ENCODE measurements at places on chromosomes 3 and 15. TPM values are rescaled to one million over a fixed set of nuclear protein-coding genes. Genes with fewer than 3 reads are reported as not detected.

DNA sequence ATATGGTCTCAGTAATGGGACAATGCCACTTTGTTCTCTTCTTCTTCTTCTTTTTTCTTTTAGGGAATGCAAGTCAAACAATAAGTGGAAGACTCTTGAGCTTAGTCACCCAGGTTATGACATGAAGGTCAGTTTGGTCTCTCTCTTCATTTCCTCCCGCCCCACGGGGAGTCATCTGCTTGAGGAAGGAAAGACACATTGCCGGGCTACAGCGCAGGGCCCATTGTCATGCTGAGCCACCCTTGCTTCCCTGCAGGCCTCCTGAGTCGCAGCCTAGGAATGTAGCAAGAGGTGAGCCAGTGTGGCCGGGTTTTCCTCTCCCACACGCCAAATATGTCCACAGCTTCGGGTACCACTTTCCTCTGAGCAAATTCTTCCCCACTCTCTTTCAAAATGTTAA is 47.6 kb downstream of the RAP2B start:
- H3K27ac ChIP-seq = no peak overlapping the region
- peaks cover 15% of the 10 kb centered on the region for H3K4me1 ChIP-seq
- DNase-seq = no peak
- no peak overlapping the region for H3K4me3 ChIP-seq
- no peaks in the 10 kb centered on the region for H3K36me3 ChIP-seq
- no peaks in the 10 kb centered on the region for H3K27me3 ChIP-seq

GRCh38 chr15:84764989-84765388 is 16.6 kb downstream of the ZNF592 start:
- no peak overlapping the region for H3K4me3 ChIP-seq
- no peak overlapping the region for H3K27ac ChIP-seq
- peaks cover 7% of the 10 kb centered on the region for H3K36me3 ChIP-seq

DNA sequence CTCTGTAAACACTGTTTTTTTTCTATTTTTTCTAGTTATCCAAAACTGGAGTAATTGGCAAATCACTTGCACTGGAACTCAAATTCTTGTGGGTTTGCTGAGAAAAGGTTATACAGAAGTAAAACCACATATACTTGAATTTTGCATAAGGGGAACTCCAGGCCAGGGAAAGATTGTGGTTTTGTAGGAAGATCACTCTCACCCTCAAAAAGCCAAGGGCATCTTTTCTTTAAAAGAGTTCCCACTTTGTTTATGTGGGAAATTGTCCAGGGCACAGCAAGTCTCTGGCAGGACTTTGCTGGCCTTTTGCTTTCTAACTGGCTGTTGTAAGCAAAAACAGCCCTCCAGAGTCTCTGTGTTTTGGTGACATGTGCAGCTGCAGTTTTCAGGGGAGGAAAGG is 340.3 kb upstream of the RBMS3 start:
- H3K27me3 ChIP-seq = no peaks in the 10 kb centered on the region
- no peak for DNase-seq
- H3K4me3 ChIP-seq = no peak overlapping the region
- H3K36me3 ChIP-seq = no peaks in the 10 kb centered on the region
- H3K27ac ChIP-seq = no peak overlapping the region

DNA sequence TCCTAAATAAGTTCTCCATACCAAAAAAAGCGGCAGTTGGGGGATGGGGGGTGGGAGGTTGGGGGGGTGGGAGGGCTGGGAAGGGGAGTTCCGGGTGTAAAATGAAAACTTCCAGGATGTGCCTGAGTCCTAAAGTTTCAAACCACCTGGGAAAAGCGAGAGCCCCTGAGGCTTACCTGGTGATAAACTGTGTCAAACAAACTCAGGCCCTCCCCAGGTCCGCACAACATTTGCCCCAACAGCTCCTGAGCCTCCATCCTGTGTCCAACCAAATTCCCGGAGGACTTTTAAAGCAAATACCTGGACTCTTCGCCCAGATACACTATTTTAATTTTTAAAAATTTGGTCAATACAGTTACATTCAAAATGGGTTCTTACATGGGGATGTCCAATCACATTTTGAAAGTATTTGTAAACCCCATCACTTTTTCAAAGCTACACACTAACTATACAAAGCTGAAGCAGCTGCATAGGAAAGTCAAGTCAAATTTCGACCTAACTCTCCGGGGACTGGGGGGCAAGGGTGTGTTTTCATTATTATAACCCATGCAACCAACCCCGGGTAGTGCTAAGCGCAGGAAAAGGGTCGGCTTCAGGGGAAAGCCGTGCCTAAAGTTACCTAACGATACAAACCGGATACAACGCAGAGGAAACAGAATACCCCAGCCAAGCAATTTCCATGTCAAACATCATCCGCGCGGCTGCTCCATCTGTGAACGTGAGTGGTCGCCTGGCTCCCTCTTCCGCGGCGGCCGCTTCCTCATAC is 685 bp upstream of the FOXB1 start:
- no peak for DNase-seq
- H3K4me1 ChIP-seq = peaks cover 28% of the 10 kb centered on the region
- H3K27me3 ChIP-seq = peaks cover 79% of the 10 kb centered on the region
- no peak overlapping the region for H3K27ac ChIP-seq

DNA sequence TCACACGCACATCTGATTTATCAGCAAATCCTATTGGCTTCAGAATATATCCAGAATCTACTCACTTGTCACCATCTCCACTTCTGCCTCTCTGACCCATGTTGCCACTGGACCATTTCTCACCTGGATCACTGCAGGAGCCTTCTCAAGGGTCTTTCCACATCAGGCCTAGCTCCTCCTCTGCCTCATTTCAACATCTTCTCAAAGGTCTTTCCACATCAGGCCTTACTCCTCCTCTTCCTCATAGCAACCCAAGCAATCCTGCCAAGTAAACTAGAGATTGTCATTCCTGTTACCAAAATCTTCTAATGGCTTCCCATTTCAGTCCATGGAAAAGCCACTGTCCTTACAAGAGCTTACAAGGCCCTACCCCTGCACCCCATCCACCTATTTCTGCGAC is 18.0 kb upstream of the DUT start:
- H3K27ac ChIP-seq = no peak overlapping the region
- no peak for DNase-seq
- H3K4me1 ChIP-seq = no peaks in the 10 kb centered on the region
- H3K27me3 ChIP-seq = no peaks in the 10 kb centered on the region
- no peaks in the 10 kb centered on the region for H3K36me3 ChIP-seq
- no peak overlapping the region for H3K4me3 ChIP-seq

GRCh38 chr3:184486614-184487013 is 75.0 kb upstream of the EPHB3 start:
- H3K27ac ChIP-seq = no peak overlapping the region
- no peaks in the 10 kb centered on the region for H3K27me3 ChIP-seq
- no peaks in the 10 kb centered on the region for H3K4me1 ChIP-seq
- H3K4me3 ChIP-seq = no peak overlapping the region

DNA sequence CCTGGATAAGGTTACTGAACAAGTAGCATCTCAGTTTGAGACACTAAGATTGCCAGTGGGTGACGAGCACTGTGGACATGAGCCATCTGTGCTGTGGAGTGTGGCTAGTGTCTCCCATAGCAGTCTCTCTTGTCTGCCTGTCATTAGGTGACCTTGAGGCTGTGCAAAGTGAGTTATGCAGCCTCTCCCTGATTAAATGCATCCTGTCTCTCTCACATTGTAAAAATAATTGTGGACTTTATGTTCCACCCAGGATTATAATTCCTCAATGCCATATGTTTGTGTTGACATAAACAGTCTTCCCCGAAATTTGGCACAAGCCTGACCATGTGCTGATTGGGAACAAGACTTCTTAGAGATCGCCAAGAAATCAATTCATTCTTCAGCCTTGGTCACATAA is 168.9 kb downstream of the MYRIP start:
- H3K4me1 ChIP-seq = no peaks in the 10 kb centered on the region
- DNase-seq = no peak
- H3K27ac ChIP-seq = no peak overlapping the region
- H3K4me3 ChIP-seq = no peak overlapping the region

GRCh38 chr3:53493963-53494791 is at the start of gene CACNA1D:
Gene CACNA1D, plus strand, starts transcription at chr3:53494611. Its CDS starts 556 bp downstream, at chr3:53495167.
- H3K36me3 ChIP-seq = no peaks in the 10 kb centered on the region
- no peak within 1 kb of the TSS for H3K4me3 ChIP-seq
- peaks cover 39% of the 10 kb centered on the region for H3K27me3 ChIP-seq
- no peaks in the 10 kb centered on the region for H3K4me1 ChIP-seq
- no peak within 1 kb of the TSS for H3K27ac ChIP-seq

DNA sequence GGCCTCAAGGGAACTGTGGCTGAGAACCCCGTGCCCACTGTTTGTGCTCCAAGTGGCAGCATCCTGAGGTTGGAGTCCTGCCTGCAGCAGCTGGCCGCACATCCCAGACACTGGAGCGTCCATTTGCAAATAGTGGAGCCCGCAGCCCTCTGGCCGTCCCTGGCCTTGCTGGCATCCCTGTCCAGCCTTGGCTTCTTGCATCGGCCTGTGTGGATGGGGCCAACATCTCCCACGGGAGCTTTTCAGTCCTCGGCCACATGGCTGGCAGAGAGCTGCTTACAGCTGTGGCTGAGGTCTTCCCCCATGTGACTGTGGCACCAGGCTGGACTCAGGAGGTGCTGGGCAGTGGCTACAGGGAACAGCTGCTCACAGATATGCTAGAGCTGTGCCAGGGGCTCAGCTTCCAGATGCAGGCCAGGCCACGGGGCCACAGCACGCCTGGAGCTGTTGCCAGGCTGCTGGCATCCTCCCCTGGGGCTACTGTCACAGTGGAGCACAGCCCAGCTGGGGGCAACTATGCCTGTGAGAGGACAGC is 71.2 kb downstream of the FAM43A start:
- peaks cover 25% of the 10 kb centered on the region for H3K27me3 ChIP-seq
- no peak overlapping the region for H3K4me3 ChIP-seq
- no peaks in the 10 kb centered on the region for H3K36me3 ChIP-seq
- no peak overlapping the region for H3K27ac ChIP-seq
- H3K4me1 ChIP-seq = no peaks in the 10 kb centered on the region

- no peak for DNase-seq
- H3K4me3 ChIP-seq = no peak overlapping the region
- no peaks in the 10 kb centered on the region for H3K4me1 ChIP-seq
- H3K27me3 ChIP-seq = peaks cover 47% of the 10 kb centered on the region
- no peaks in the 10 kb centered on the region for H3K36me3 ChIP-seq
- no peak overlapping the region for H3K27ac ChIP-seq
Observed at GRCh38 chr15:42085721-42086120, 8.6 kb downstream of the PLA2G4D start.

GRCh38 chr3:62586356-62586755 is 213.0 kb upstream of the FEZF2 start:
- no peaks in the 10 kb centered on the region for H3K36me3 ChIP-seq
- no peaks in the 10 kb centered on the region for H3K27me3 ChIP-seq
- no peak overlapping the region for H3K4me3 ChIP-seq
- H3K4me1 ChIP-seq = no peaks in the 10 kb centered on the region
- no peak overlapping the region for H3K27ac ChIP-seq

- H3K4me1 ChIP-seq = no peaks in the 10 kb centered on the region
- H3K36me3 ChIP-seq = no peaks in the 10 kb centered on the region
- no peak overlapping the region for H3K27ac ChIP-seq
- no peak overlapping the region for H3K4me3 ChIP-seq
- H3K27me3 ChIP-seq = peaks cover 39% of the 10 kb centered on the region
Observed at GRCh38 chr15:74264081-74264501, 28.0 kb downstream of the CCDC33 start.

- no peak overlapping the region for H3K4me3 ChIP-seq
- H3K27ac ChIP-seq = no peak overlapping the region
- H3K4me1 ChIP-seq = no peaks in the 10 kb centered on the region
Observed at GRCh38 chr3:18501679-18502343, 76.7 kb upstream of the SATB1 start.

DNA sequence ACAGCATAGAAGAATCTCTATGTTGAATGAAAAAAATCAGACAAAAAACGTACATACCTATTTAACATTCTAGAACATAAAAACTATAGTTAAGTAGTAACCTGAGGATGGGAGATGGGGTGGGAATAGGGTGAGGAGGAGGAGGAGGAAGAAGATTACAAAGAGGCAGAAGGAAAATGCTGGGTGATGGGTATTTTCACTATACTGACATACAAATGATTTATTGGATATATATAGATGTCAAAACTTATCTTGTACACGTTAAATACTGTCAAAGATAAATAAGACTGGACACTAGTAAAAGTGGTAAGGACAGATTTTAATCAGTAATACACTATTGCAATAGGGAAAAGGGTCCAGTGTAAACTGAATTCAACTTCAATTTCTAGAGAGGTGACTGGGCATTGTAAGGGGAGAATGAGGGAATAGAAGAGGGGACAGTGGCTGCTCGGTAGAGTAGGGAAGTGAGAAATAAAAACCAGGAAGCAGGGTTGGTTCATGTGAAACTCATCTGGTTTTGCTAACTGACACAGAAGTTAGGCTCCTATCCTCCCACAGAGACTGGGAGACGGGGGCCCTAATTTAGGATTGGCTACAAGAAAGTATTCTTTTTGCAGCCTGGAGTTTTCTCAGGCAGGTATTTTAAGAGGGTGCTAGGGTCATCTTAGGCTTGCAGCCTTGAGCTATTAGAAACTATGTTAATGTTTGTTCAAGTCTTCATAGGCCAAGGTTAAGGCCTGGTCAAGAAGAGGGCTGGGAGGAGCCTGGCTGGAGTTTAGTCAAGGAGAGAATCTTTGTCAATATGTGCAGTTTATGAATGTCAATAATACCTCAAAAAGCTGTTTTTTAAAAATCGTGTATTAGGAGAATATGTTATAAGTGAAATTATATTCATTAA is 15.0 kb upstream of the C15orf61 start:
- no peaks in the 10 kb centered on the region for H3K4me1 ChIP-seq

The LYZL4 gene
- total RNA-seq = not detected

The UCN2 gene
- total RNA-seq = not detected

The DPH3 gene
- 14.0 TPM for total RNA-seq

The POPDC2 gene
- 3.9 TPM for total RNA-seq

Measured in T-cell (primary cell).